T-helper 17 cell (primary cell): ENCODE measurements at places on chromosomes 1 and 21.

DNA sequence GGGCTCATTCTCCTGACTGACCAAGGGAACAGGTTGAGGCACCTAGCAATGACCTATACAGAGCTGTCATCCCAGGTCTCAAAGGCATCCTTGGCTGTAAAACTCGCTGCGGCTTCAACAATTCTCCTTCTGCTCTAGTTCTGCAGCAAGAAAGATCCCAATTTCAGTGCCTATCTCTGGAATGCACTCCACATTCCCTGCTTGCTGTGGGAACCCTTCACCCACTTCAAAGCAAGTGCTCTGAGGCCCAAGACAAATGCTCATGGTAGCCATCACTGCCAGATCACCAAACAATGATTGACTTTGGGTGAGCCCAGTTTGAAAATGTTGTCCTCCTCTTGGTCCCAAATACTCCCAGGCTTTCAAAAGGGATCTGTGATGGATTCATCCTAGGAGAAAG lies 37.7 kb upstream of the FMO3 start:
- no peak for DNase-seq

- DNase-seq = no peak
Observed at GRCh38 chr1:208207388-208208131, 36.6 kb downstream of the PLXNA2 start.

GRCh38 chr1:101128211-101128727 lies 102.7 kb upstream of the DPH5 start:
- no peak for DNase-seq

DNA sequence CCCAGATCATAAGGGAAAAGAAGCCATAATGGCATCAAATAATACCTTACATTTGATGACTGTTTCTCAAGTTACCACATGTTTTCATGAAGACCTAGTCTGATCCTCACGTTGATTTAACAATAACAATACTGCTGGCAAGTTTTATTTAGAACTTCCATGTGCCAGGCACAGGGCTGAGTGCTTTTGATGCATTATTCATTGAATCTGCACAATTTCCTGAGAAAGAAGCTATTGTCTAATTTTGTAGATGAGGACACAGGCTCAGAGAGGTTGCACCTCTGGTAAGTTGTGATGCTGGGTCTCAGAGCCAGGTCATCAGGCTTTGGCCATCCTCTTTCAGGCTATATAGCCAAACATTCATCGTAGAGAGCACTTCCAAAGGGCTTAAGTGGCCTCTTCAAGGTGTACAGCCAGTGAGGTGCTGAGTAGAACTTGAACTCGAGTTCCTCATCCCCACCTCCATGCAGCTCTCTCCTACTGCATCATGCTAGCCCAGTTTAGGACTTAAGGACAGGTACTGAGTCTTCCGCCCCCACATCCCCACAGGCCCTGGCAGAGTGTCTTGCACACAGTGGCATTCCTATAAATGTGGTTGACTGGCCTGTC lies 8.3 kb upstream of the PEF1 start:
- DNase-seq = no peak

DNA sequence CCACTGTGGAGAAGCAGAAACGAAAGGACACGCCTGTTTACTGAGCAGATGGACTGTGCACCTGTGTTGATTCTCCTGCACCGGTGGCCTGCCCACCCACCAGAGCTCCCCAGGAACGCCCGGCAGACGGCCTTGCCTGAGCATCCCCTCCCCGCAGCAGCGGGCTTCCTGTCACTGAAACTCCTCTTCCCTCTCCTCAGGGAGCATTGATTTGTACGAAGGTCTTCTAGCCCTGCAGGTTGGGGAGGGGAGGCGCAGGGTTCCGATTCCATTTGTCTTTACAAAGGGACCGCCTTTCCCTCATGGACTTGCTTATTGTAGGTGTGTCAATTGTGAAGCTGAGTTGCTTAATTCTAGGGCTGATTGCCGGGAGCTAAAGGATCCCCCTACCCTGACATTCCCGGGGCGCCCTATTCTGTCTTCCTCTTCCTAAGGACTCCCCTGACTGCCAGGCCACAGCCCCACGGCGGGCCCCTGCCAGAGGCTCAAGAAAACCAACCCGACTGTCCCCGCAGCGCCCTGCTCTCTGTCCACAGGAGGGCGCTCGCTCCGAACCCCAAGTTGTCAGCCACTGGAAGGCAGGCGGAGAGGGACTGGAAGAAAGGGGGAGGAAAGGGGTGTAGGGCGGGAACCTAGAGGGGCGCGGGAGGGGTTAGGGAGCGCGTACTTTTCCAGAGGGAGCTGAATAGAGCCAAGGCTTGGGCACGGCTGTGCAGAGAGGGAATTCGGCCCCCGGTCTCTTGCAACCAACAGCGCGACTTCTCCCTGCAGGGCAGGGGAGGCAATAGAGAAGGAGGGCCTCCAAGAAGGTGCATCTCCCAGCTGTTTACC lies 2.8 kb downstream of the S100A6 start:
- peak; percentile 69 for DNase-seq
